ENCODE measurements at places on chromosomes 3 and 15. TPM values are rescaled to one million over a fixed set of nuclear protein-coding genes. Genes with fewer than 3 reads are reported as not detected.

Gene CCR8
- total RNA-seq, result not detected

Gene GPX1
- total RNA-seq, result 377 TPM

Gene HRH1
- total RNA-seq, result 8.7 TPM

Gene GAP43
- 0.45 TPM for total RNA-seq

- DNase-seq, result no peak
Observed at GRCh38 chr3:180390313-180390712, 211.7 kb upstream of the TTC14 start.

GRCh38 chr3:193824365-193824764 is 231.4 kb downstream of the OPA1 start:
- no peak for DNase-seq

DNA sequence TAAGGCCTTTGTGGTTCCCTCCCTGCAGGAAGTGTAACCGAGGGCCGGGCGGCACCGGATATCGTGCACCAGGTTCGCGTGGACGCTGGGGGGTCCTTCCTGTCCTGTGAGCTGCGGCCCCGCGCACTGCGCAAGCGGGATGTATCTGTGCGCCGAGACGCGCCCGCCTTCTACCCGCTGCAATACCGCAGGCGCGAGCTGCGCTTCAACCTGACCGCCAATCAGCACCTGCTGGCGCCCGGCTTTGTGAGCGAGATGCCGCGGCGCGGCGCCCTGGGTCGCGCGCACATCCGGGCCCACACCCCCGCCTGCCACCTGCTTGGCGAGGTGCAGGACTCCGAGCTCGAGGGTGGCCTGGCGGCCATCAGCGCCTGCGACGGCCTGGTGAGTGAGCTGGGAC is 35.9 kb downstream of the SAXO2 start:
- no peak for DNase-seq

- no peak for DNase-seq
Observed at GRCh38 chr3:162802228-162802965, 1305.8 kb downstream of the OTOL1 start.

DNA sequence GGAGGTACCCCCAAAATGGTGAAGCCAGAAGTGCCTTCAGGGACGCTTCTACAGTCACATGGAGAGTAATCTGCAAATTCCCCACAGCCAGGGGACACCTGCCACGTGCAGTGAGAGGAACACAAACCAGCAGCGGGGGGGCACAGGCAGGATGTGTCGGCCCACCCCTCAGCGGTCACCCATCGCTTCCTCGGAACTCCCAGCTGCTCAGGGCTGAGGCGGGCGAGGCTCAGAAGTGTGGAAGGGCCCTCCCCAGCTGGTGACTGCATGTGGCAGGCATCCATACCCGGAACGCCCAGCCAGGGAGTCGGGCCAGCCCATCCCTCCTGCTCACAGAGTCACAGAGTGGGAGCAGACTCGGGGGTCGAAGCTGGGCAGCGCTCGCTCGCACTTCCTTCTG is 63.7 kb downstream of the SLC12A8 start:
- DNase-seq, result peak; percentile 62

Data from LHCN-M2 (cell line).